ENCODE measurements at places on chromosomes 4 and X.

- no peak for DNase-seq
Observed at GRCh38 chrX:130869239-130869638, 33.8 kb downstream of the ENOX2 start.

DNA sequence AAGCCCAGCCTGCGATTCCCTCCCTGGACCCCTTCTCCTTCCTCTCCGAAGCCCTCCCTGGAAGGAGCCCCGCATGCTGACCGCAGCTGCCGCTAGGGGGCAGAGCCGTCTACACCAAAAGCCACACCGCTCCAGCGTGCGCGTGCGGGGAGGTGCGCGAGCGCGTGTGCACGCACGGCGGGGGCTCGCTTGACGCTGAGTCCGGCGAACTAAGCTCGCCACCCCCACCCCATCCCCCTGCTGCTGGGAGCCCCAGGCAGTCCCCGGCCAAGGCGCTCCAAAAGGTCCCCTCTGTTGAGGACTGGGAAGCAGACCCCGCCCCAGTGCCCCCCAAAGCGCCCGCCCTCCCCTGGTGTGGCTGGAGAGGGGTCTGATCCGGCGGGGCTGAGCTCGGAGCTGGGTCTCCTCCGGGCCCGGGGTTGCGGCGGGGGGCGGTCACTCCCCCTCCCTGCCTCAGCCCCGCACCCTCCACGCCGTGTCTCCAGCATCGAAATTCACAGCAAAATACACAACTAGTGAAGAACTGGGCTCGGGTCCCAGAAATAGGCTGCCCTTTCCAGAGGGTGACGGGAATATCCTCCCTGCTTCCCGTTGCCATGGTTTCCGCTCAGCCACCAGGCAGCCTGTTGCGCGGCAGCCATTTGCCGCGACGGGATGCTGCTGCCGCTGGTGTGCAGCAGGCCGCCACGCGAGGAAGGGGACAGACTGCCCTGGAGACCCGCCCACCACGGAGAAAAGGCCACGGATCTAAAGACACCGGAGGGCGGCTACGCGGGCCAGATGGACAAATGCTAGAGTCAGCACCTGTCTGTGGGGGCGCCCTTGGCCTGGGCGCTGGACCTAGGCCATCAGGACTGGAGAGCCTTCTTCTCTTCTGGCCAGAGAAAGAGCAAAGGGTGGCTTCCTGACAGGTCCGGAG is 11.2 kb upstream of the CCNQ start:
- DNase-seq, result peak; percentile 93

GRCh38 chr4:124079174-124079780 is 633.3 kb downstream of the ANKRD50 start:
- DNase-seq, result no peak

DNA sequence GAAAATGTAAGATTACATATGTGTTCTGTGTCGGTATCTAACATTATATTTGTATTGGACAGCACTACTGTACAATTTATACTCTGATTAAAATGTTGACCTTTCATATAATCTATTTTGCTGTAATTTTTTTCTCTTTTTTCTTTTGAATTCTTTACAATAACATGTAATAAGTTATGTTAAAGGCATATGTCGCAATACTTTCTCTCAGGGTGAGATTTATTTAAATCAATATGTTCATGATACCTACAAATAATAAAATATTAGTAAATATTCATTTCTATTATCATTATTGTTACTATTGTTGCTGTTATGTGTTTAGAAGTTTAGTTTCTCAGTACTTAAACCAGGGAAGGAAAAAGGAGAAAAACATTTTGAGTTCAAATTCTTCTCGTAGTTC is 807.4 kb downstream of the STIM2 start:
- DNase-seq, result no peak

DNA sequence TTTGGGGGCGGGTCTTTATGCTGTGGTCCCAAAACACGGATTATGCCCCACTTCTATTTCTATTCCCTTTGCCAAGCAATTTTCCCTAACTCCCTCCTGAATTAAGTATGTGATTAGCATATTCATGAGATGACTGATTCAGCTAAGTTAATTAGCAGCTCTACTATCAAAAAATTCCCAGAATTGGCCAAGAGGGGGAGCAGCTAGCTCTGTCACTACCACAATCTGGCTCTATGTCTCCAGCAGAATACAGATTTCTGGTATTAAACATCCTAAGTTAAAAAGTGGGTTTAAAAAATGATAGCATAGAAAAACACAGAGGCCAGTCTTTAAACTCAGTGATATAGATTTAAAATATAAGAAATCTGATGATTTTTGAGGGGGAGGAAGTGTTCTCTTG is 80.3 kb downstream of the GPC4 start:
- peak; percentile 6 for DNase-seq

DNA sequence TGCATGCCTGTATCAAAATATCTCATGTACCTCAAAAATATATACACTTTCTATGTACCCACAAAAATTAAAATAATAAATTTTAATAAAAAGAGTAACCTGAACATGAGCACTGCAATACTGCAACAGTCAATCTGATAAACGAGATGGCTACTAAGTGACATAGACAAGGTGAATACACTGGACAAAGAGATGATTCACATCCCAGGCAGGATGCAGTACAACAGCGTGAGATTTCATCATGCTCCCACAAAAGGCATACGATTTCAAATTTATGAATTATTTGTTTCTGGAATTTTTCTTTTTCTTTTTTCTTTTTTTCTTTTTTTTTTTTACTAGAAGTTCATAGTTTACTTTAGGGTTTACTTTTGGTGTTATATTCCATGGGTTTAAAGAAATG is 12.2 kb upstream of the FGF16 start:
- no peak for DNase-seq

- peak; percentile 52 for DNase-seq
Observed at GRCh38 chr4:107691378-107691777, 28.7 kb downstream of the PAPSS1 start.

GRCh38 chr4:40173470-40173875 is 23.4 kb upstream of the RHOH start:
- DNase-seq, result no peak

- DNase-seq, result no peak
Observed at GRCh38 chr4:174119051-174119450, 164.4 kb downstream of the FBXO8 start.

GRCh38 chr4:109826719-109827118 is 1.1 kb upstream of the RRH start:
- DNase-seq, result no peak

DNA sequence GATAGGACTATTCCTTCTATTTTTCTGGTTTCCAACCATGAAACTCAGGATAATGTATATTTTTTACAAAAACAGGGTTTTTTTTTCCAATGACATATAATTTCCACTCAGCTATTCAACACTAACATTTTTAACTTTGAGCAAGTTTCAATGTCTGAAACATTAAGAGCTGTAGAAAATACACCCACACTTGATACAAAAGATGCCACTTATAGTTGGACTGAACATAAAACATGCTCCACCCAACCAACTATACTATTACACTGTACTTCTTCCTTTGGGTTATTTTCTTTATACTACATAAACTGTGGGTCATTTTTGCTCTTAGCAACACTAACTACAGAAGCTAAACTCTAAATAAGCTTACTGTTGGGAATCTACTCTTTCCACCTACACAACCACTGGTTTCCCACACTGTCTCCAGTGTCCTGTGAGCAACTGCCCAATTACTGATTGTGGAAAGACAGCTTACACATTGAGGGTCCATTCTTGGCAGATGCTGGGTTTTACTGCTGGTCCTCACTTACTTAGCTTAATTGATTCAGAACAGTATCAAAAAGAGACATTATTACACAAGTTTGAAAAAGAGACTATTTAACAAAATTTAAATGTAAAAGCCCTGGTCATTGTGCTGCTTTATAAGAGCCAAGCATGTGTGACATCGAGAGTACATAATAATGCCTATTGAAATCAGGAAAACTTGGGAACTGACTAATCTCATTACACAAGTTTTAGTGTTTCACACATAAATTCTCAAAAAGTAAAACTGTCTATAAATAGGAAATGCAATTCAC is 6.3 kb downstream of the AMMECR1 start:
- DNase-seq, result no peak

DNA sequence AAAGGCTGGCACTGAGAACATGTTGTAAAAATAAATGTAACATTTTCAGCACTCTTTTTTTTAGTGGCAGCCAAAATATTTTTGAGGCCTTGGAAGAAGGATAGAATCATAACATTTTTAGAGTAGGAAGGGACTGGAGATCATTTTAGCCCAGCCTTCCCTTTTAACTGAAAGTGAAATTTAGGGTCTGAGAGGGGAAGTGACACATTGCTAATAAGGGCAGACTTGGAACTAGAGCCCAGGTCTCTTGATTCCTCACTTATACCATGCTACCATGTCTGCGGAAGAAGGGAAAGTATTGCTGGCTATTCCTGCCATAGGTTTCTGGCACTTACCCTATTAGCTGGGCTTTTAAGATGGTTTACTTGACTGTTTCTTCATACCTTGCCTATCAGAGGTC is 4.8 kb downstream of the WDR44 start:
- no peak for DNase-seq

- no peak for DNase-seq
Observed at GRCh38 chrX:17802756-17803155, 58.3 kb downstream of the RAI2 start.

DNA sequence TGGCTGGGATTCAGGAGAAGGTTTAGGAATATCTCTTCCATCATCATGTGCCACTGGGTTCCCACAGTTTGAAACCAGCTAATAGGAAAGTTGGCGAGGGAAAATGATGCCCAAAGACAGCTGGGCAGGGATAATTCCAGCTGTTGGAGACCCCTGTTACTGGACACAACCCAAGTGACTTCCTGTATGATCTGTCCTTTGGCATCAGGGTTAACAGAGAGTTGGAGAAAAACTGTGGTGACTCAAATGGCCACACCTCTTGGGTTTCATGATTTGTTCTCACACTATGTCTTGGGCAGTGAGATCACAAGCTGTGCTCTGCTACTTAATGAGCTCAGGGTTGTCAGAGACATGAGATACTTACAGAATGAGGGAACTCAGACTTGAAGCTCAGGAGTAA is 3.8 kb downstream of the FGF16 start:
- DNase-seq, result no peak

- DNase-seq, result peak; percentile 9
Observed at GRCh38 chrX:139759637-139760036, 51.7 kb upstream of the MCF2 start.

- DNase-seq, result no peak
Observed at GRCh38 chr4:7978907-7979651, 39.4 kb upstream of the AFAP1 start.

DNA sequence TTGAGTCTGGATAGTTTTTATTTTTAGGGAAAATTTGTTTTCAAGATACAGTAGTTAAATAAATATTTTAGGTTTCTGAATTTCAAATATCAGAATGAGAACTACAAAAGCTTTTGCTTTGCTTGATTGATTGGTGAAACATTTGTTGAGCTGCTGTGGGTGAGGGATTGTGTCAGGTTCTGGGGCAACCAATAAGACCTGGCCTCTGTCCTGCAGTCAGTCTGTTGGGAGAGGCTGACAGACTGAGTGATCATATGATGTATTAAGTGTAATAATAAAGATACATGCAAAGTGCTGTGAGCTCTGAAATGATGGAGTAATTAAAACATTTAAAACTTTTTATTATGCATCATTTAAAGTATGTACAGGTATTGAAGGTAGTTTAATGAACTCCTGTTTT is 9.6 kb downstream of the KDM6A start:
- no peak for DNase-seq

- no peak for DNase-seq
Observed at GRCh38 chr4:153191795-153192363, 12.4 kb upstream of the TRIM2 start.
